Natural killer cell treated with Interleukin-12 subunit alpha and Interleukin-12 subunit beta and Interleukin-15 and Interleukin-18, amount 100 ng/mL, for 72 hours (primary cell): ENCODE measurements at places on chromosomes 4 and X. TPM values are rescaled to one million over a fixed set of nuclear protein-coding genes. Genes with fewer than 3 reads are reported as not detected.

DNA sequence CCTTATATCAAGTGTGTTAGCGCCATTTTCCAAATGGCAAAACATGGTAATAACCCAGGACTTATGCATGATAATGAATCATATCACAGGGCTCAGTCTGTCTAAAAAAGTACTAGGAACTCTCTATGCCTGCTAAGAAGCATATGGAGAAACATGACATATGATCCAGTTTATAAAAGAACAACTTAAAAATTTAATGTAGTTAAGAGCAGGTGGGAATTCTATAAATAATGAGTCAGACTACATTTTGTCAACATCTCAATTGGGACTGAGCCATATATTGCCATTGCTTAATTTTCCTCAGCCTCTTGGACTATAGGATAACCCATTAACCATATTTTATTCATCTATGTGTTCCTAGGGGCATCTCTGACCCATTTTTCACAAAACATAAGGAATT, 360.4 kb upstream of the AGA start:
- H3K36me3 ChIP-seq = no peaks in the 10 kb centered on the region
- no peaks in the 10 kb centered on the region for H3K27me3 ChIP-seq
- no peaks in the 10 kb centered on the region for H3K4me1 ChIP-seq
- H3K4me3 ChIP-seq = no peak overlapping the region
- H3K27ac ChIP-seq = no peak overlapping the region
- no peak for DNase-seq

DNA sequence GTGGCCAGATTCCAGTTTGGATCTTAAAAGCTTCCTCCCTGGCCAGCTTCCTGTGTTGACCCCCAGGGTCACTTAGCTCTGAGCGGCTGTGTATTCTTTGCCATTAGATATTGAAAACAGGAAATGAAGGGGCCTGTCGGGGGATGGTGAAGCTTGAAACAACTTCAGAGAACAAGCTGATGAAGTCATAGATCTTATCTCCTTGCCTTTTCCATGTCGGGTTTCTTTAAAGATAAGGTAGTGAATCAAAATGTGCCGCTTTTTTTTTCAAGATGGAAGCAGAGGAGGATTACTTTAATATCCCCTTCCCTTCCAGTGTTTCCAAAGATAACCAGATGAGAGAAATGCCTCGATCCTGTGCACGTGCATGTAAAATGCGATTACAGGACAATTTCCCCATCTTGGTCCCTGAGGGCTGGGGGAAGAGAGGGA, 508.5 kb downstream of the MID1IP1 start:
- H3K4me1 ChIP-seq = peaks cover 7% of the 10 kb centered on the region
- no peak for DNase-seq
- H3K36me3 ChIP-seq = no peaks in the 10 kb centered on the region
- peak overlapping the region; percentile 18 for H3K27ac ChIP-seq
- peaks cover 8% of the 10 kb centered on the region for H3K27me3 ChIP-seq

- DNase-seq = no peak
- H3K36me3 ChIP-seq = peaks cover 27% of the 10 kb centered on the region
- H3K4me1 ChIP-seq = peaks cover 28% of the 10 kb centered on the region
- no peaks in the 10 kb centered on the region for H3K27me3 ChIP-seq
- H3K27ac ChIP-seq = peak overlapping the region; percentile 27
These were observed 29.0 kb upstream of the MSANTD1 start for GRCh38 chr4:3219761-3220475.

DNA sequence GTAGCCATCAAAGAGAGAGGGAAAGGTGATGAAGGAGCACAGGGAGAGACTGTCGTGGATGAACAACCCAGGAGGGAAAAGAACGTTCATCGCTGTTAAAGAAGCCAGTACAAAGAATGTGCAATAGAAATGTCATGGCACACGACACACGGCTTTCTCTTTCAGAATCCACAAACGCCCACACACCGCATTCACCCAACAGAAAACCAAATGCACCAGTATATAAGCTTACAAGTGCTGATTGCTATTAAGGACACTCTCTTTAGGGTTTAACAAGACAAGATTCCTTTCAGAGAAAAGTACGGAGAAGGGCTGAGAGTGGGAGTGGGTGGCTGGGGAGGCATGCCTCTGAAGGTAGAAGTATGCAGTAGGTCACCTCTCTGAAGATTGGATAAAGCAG, 80.2 kb downstream of the C4orf51 start:
- peaks cover 27% of the 10 kb centered on the region for H3K36me3 ChIP-seq
- no peak overlapping the region for H3K27ac ChIP-seq
- H3K4me3 ChIP-seq = no peak overlapping the region
- no peaks in the 10 kb centered on the region for H3K27me3 ChIP-seq
- no peaks in the 10 kb centered on the region for H3K4me1 ChIP-seq

Gene HTATSF1
- 52.2 TPM for total RNA-seq

DNA sequence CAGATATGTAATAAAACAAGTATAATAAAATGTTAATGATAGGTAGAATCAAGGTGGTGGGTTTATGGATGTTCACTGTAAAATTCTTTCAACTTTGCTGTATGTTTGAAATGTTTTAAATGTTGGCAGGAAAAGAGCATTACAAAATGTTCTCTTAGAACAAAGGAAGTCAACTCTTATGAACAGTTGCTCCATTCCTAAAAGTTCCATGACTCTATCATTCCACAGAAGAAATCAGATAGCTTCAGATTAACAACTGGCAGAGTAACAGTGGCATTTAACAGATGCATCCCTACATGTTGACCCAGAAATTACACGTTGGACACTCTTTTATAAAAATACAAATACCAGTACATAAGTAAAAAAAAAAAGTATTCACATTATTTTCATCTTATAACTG, 2023.7 kb downstream of the ARAP2 start:
- H3K4me1 ChIP-seq = no peaks in the 10 kb centered on the region
- no peak for DNase-seq
- H3K27ac ChIP-seq = no peak overlapping the region
- H3K36me3 ChIP-seq = peaks cover 9% of the 10 kb centered on the region
- no peaks in the 10 kb centered on the region for H3K27me3 ChIP-seq

- peaks cover 35% of the 10 kb centered on the region for H3K27me3 ChIP-seq
- H3K4me1 ChIP-seq = no peaks in the 10 kb centered on the region
- no peaks in the 10 kb centered on the region for H3K36me3 ChIP-seq
- DNase-seq = no peak
These were observed 44.3 kb downstream of the PRSS12 start for GRCh38 chr4:118308306-118309030.

Gene RS1
- not detected for total RNA-seq

Gene F11
- total RNA-seq = not detected

DNA sequence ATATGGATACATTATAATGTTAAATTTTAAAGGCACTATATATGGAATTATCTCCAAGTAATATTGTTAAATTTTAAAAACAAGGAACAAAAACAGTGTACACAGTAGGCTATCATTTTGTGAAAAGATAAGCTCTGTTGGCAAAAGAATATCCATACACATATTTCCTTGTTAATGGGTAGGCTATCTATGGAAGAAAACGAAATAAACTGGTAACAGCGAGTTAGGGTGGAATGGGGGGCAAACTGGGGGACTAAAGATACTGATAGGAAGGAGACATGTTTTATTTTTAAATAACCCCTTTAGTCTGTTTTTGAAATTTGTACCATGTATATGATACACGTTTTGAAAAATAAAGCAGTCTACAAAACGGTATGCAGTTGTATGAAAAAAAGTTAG, 3.6 kb upstream of the TSPAN5 start:
- H3K4me1 ChIP-seq = peaks cover 52% of the 10 kb centered on the region
- no peaks in the 10 kb centered on the region for H3K27me3 ChIP-seq
- no peaks in the 10 kb centered on the region for H3K36me3 ChIP-seq
- H3K27ac ChIP-seq = peak overlapping the region; percentile 96
- no peak for DNase-seq

Gene USP9X
- 48.3 TPM for total RNA-seq

Gene CENPVL3
- total RNA-seq = not detected

- DNase-seq = peak; percentile 47
- H3K27me3 ChIP-seq = no peaks in the 10 kb centered on the region
- no peaks in the 10 kb centered on the region for H3K36me3 ChIP-seq
- H3K4me3 ChIP-seq = no peak overlapping the region
These were observed 22.4 kb downstream of the TSC22D3 start for GRCh38 chrX:107753187-107753586.

GRCh38 chr4:59222221-59222620, 1977.9 kb upstream of the ADGRL3 start:
- no peaks in the 10 kb centered on the region for H3K36me3 ChIP-seq
- no peaks in the 10 kb centered on the region for H3K27me3 ChIP-seq

Gene TEX13B
- not detected for total RNA-seq

Gene GC
- total RNA-seq = not detected

Gene CD38
- total RNA-seq = 94.7 TPM

Gene TSPAN7
- not detected for total RNA-seq
